ENCODE measurements at places on chromosomes 6 and 20.
A peak's percentile ranks its signal among the peaks of the same experiment; 100 is the strongest.

DNA sequence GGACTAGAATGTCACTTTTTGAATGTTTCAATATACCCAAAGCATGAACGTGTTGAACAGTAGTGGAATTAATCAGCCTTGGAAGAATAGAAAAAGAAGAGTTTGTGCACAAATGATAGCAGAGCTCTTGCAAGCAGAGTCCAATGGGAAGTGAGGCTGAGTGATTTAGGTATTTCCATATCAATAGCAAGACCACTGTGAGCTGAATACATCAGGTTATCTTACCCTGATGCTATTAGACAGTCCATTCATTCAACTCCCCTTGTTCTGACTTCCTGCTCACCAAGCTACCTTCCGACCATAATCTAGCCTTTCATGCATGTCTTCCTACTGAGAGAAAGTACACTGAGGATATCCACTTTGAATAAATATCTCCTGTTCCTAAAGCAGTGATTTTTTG lies 349.2 kb upstream of the RNF217 start:
- no peak for DNase-seq

GRCh38 chr20:6769903-6770785 lies 2.7 kb downstream of the BMP2 start:
- no peak for DNase-seq

GRCh38 chr20:33443512-33444239 lies at the start of gene SNTA1:
TSS of gene SNTA1 (minus strand) at chr20:33443763. CDS start at chr20:33443620, 143 bp downstream.
- DNase-seq, result no peak

DNA sequence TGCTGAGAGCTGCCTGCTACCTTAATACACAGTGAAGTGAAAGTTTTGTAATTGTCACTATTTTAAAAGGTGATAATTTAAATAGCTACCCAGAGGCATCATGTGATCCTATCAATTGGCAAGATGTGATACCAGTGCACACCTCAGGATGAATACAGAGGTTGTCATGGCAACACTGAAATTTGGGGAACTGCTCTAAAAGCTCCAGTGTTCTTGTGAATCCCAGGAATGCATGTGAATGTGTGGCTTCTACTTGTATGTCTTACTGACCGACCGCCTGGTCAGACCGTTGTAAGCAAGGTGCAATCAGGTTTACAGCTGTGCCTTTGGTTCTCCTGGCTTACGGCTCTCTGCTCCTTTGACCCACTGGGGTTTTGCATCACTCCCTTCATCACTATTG lies 146.3 kb upstream of the GJE1 start:
- no peak for DNase-seq

DNA sequence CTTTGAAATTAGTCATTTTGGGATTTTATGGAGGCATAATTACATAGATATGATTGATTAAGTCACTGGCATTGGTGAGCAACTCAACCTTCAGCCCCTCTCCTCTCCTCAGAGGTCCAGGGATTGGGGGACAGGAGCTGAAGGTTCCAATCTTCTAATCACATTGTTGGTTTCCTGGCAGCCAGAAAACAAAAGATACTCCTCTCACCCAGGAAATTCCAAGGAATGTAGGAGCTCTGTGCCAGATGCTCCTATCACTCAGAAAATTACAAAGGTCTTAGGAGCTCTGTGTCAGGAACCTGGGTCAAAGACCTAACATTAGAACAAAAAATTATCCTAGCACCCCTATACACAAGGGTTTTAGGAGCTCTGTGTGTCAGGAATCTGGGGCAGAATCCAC lies 679.7 kb upstream of the ID4 start:
- DNase-seq, result no peak

GRCh38 chr20:38870733-38871559 lies 55.3 kb upstream of the FAM83D start:
- DNase-seq, result no peak

DNA sequence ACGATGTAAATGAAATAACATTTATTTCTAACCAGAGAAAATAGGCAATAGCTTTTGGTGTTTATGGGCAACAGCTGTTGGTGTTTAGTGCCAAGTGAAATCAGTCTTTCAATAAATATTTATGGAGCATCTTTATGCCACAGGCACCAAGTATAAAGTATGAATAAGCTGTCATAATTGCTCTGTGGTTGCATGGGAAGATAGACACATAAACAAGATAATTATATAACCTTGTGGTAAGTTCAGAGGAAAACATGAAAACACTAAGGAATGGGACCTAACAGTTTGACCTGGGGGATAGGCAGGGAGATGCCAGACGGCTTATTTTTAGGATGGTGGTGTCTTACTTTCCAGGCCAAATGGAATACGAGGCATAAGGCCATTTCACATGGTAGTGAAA lies 110.9 kb downstream of the GFRAL start:
- DNase-seq, result no peak

DNA sequence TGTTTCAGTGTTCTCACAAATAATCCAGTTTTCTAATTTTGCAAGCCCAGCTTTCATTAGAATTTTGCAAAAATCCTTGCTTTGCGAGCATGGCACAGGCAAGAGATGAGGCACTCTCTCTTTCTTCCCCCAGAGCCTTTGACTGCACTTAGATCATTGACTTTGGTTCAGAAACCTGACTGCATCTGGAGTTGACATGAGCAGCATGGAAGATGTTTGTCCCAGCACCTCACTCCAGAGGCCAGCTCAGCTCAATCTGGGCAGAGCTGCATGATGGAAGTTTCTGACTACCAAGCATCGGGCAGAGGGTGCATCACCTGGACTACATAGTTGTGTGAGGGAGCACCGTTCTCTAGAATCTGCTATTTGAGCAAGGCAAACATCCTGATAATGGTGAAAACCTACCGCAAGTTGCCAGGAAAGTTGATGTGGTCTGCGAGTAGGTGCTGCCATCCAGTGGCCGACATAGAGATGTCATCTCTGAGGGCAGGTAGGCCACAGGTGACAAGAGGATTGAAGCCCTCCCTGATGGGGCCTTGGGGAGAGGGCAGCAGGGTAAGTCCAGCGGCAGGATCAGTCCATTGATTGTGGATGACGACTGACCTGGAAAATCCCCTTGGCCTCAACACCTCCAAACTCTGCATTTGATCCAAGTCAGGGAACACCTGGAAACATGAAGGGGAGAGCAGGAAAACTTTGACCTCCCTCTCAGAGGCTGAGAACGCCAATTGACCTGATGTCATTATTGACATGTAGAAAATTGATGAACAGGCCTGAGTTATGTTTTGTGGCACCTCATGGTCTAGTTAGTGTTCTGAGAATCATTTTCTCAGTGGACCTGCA lies 3.8 kb upstream of the LPA start:
- peak; percentile 25 for DNase-seq

- DNase-seq, result no peak
Measured at GRCh38 chr6:39199231-39199940, 29.9 kb downstream of the KCNK5 start.
